Osteoblast (primary cell): ENCODE measurements at places on chromosomes 6 and 20. TPM values are rescaled to one million over a fixed set of nuclear protein-coding genes. Genes with fewer than 3 reads are reported as not detected.

DNA sequence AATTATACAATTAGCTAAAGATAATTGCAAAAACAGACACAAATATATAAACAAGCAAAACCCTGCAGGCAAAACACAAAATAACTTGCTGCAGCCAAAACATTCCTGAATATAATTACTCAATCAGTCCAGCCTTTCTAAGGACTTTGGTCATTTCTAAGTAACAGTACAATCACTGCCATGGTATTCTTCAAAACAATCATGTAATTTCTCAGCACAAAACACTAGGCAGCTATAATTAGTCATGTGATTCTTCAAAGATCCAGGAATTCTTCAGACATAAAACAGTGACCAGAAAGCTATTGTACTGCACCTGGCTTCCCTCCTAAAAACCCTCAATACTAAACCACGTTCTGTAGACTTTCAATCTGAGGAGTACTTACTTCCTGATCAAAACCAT lies 881.1 kb downstream of the EPHA7 start:
- H3K4me3 ChIP-seq: no peak overlapping the region
- no peaks in the 10 kb centered on the region for H3K27me3 ChIP-seq
- no peak for DNase-seq
- no peak overlapping the region for H3K27ac ChIP-seq
- H3K36me3 ChIP-seq: no peaks in the 10 kb centered on the region
- no peaks in the 10 kb centered on the region for H3K4me1 ChIP-seq

FAM184A gene
- total RNA-seq: under 0.01 and 0.36 TPM in 2 replicates

DNA sequence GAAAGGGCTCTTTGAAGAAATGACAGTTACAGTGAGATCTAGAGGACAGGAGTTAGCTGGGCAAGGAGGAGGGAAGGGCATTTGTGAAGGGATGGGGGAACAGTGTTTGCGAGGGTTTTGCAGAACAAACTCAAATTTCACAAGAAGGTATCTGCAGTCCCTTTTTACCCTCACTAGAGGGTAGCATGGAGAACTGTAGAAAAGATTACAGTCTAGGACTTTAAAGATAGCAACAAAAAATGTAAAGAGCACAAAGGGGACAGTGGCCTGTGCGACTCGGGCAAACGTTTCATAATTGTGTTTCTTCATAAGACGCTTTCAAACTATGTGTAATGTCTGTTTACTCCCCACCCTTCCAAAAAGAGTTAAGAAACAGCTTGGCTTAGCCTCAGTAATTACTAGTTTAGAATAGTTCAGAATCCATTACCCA lies 21.2 kb upstream of the ASXL1 start:
- DNase-seq: peak; percentile 58
- H3K4me1 ChIP-seq: peaks cover 17% of the 10 kb centered on the region
- H3K27me3 ChIP-seq: no peaks in the 10 kb centered on the region
- peaks cover 10% of the 10 kb centered on the region for H3K36me3 ChIP-seq
- H3K27ac ChIP-seq: no peak overlapping the region
- no peak overlapping the region for H3K4me3 ChIP-seq

GRCh38 chr6:161058741-161059140 lies 67.2 kb downstream of the MAP3K4 start:
- no peaks in the 10 kb centered on the region for H3K27me3 ChIP-seq
- H3K4me3 ChIP-seq: no peak overlapping the region
- DNase-seq: no peak

DNA sequence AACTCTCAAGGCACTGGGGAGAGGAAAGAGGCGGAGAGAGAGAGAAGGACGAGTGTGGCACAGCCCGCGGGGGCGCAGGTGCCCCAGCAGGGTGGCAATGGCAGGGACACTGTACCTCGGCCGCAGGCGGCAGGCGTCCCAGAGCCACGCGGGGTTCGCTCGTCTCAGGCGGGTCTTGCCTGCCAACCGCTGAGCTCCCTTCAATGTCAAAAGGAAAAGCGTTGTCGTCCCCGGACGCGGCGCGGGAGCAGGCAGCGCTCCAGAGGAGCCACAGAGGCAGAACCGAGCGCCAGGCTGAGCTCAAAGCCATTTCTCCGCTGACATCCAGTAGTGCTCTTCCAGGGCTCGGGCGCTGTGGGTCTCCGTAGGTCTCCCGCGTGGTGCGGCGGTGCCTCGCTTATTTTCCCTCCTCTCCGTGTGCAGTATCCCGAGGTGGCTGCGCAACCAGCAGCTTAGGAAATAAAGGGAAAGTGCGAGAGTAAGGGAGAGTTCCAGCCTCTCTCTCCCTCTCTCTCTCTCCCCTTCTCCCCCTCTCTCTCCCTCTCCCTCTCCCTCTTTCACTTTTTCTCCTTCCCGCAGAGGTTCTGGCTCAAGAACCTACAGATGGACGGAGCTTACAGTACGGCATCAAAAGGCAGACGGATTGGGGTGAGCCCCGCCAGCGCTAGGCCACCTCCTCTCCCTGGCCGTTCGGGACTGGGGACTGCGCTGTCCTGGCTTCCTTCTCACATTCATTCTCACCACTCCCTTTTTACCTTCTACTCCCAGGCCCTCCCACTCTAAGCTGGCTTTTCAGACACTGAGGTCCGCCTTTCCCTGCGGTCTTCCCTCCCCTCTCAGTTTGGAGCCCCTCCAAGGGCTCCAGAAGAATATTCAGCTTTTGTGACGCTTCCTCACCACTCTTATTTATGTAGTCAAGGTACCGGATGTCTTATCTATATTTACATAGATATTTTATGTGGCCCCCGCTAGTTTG lies at the start of gene LAMA4:
LAMA4 (minus strand) TSS at position 727 of the 976 bp plus-strand sequence; CDS start at position 310, 417 bp downstream.
- no peaks in the 10 kb centered on the region for H3K27me3 ChIP-seq
- peak; percentile 85 for DNase-seq
- peak within 1 kb of the TSS; percentile 93 for H3K27ac ChIP-seq
- H3K4me1 ChIP-seq: peaks cover 30% of the 10 kb centered on the region
- H3K36me3 ChIP-seq: peaks cover 18% of the 10 kb centered on the region
- H3K4me3 ChIP-seq: peak within 1 kb of the TSS; percentile 95

GRCh38 chr6:5517796-5518195 lies 256.5 kb downstream of the FARS2 start:
- DNase-seq: no peak
- no peaks in the 10 kb centered on the region for H3K4me1 ChIP-seq
- no peak overlapping the region for H3K27ac ChIP-seq
- H3K36me3 ChIP-seq: no peaks in the 10 kb centered on the region
- no peaks in the 10 kb centered on the region for H3K27me3 ChIP-seq

DNA sequence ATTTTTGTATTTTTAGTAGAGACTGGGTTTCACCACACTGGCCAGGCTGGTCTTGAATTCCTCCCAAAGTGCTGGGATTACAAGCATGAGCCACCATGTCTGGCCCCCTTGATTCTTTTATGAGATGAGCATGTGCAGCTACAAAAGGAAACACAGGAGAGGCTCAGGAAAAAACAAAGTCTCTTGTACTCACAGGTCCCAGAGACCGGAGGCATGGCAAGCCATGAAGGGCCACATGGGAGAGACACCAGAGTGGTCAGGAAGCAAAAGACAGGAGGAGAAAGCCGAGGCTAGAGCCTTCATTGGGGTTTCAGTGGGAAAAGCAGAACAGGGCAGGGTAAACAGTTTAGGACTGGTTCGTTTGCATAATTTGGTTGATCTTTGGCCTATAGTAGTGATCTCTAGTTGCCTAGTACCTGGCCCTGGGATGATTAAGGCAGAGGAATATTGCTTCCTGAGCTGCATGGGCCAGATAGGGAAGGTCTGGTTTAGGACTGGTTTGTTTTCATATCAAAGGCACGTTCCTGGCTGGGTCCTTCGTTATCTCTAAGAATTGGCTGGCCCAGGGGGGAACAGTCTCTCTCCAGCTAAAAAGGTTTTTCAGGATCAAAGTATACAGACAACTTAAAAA lies 48.2 kb upstream of the PRND start:
- H3K4me3 ChIP-seq: no peak overlapping the region
- peaks cover 4% of the 10 kb centered on the region for H3K27me3 ChIP-seq
- no peak for DNase-seq
- H3K36me3 ChIP-seq: no peaks in the 10 kb centered on the region
- H3K27ac ChIP-seq: no peak overlapping the region

ADTRP gene
- total RNA-seq: 0.72 and 1.2 TPM in 2 replicates

GRCh38 chr6:110878751-110879522 lies 4.4 kb downstream of the AMD1 start:
- no peaks in the 10 kb centered on the region for H3K27me3 ChIP-seq
- peak overlapping the region; percentile 34 for H3K4me3 ChIP-seq
- peak overlapping the region; percentile 44 for H3K27ac ChIP-seq
- peak; percentile 74 for DNase-seq
- peaks cover 46% of the 10 kb centered on the region for H3K4me1 ChIP-seq
- no peaks in the 10 kb centered on the region for H3K36me3 ChIP-seq

DNA sequence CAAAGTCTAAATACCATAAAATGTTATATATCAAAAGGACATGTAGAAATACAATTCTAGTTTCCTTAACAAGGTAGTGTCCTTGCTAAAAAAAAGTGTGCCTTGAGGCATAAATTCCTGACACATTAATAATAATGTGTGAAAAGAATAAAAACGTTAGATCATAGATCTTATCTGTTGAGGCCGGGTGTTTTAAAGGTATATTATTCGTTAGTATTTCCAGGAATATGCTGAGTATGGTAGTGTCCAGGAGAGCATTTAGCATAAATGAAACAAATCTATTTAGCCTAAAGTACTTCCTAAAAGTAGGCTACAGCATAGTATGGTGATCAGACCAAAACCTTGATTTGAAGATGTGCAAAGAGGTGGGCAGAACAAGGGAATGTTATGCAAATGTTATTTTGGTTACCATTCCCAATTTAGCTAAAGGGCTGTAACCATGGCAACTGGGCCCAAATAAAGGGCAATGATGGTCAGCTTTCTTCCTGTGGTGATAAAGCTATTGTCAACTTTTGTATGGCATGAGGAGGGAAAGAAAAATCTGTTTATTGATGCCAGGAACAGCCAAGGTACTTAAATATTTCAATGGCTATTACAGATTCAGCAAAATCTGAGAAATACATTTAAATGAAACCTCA lies 18.9 kb downstream of the MKKS start:
- H3K36me3 ChIP-seq: peaks cover 6% of the 10 kb centered on the region
- H3K4me3 ChIP-seq: no peak overlapping the region
- no peaks in the 10 kb centered on the region for H3K4me1 ChIP-seq
- H3K27ac ChIP-seq: no peak overlapping the region

- H3K4me3 ChIP-seq: no peak overlapping the region
- H3K27ac ChIP-seq: no peak overlapping the region
- H3K4me1 ChIP-seq: no peaks in the 10 kb centered on the region
- H3K36me3 ChIP-seq: no peaks in the 10 kb centered on the region
Observed at GRCh38 chr6:127436578-127437110, 22.5 kb downstream of the KIAA0408 start.

DNA sequence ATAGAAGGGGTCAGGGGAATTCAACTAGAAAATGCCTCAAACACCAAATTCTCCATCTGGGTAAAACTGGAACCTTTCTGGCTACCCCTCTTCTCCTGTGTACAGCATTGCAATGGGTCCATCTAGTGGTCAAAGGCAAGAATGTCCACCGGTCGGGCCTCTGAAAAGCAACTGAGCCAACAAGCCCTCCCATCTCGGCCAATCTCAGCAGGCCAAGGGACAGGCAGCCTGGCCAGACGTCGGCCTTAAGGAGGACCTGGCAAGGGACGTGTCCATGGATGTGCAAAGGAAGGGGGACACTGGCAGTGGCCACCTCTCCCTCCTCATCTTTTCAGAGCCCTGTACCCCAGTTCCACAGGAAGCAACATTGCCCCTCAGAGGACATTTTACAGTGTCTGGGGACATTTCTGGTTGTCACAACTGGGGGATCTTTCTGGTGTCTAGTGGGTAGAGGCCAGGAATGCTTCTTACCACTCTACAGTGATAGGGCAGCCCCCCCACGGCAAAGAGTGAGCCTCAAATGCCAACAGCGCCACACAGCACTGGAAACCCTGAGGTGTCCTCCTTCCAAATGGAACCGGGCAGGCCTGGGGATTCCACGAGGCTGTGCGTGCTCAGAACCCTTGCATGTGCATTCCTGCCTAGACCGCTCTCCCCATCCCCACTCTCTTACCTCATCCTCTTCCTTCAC lies 99.8 kb upstream of the FOXA2 start:
- H3K36me3 ChIP-seq: no peaks in the 10 kb centered on the region
- no peak overlapping the region for H3K4me3 ChIP-seq
- no peaks in the 10 kb centered on the region for H3K27me3 ChIP-seq
- no peak overlapping the region for H3K27ac ChIP-seq

DNA sequence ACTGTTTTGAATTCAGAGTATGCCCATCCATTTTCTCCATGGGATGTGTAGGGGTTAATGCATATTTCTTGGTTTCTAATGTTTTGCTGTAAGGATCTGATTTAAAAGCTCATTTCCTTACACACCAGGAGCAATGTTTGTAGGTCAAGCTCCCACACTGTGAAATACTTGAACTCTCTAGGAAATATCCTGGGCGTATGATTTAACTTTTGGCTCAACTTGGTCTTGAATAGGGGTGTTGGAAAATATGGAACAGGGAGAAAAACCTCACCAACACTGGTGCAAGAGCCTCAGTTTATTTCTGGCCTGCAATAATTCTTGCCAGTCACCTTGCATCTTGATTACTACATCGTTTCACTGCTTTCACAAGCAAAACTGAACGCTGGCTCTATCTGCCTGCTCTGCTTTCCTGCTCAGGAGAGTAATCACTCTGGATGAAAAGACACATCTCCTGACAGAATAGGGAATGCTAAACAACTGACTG lies 25.1 kb upstream of the RFPL4B start:
- peak; percentile 76 for DNase-seq
- H3K4me3 ChIP-seq: no peak overlapping the region
- no peak overlapping the region for H3K27ac ChIP-seq
- H3K36me3 ChIP-seq: no peaks in the 10 kb centered on the region
- peaks cover 13% of the 10 kb centered on the region for H3K4me1 ChIP-seq

DNA sequence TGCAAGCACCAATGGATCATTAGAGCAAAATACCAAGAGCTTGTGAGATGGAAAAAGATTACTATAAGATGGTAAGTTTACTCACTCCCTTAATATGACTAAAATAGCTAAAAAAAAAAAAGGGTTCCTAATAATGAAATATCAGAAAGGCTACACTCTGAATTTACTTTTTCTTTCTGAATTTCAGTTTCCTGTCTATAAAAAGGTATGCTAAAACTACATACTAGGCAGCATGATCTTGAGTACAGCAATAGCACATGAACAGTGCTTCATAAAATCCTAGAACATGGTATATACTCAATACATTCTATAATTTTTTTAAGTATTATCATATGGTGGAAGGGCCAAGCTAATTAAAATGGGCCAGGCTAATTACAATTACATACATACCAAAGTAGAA lies 24.0 kb upstream of the FAM135A start:
- no peaks in the 10 kb centered on the region for H3K4me1 ChIP-seq
- no peak for DNase-seq
- peaks cover 5% of the 10 kb centered on the region for H3K27me3 ChIP-seq
- H3K4me3 ChIP-seq: no peak overlapping the region
- H3K27ac ChIP-seq: no peak overlapping the region
- H3K36me3 ChIP-seq: no peaks in the 10 kb centered on the region

- no peaks in the 10 kb centered on the region for H3K36me3 ChIP-seq
- DNase-seq: no peak
- H3K4me3 ChIP-seq: no peak overlapping the region
- no peaks in the 10 kb centered on the region for H3K4me1 ChIP-seq
Observed at GRCh38 chr6:46979206-46979605, 57.5 kb upstream of the ADGRF5 start.

GSTA3 gene
- not detected in 2 replicates for total RNA-seq

GRCh38 chr20:46013829-46014516 lies 5.3 kb downstream of the MMP9 start:
- peaks cover 37% of the 10 kb centered on the region for H3K27me3 ChIP-seq
- H3K27ac ChIP-seq: no peak overlapping the region
- H3K36me3 ChIP-seq: no peaks in the 10 kb centered on the region
- DNase-seq: peak; percentile 94
- H3K4me3 ChIP-seq: no peak overlapping the region

LY6G6F gene
- not detected in 2 replicates for total RNA-seq
